ENCODE measurements at places on chromosomes 16 and 17. TPM values are rescaled to one million over a fixed set of nuclear protein-coding genes. Genes with fewer than 3 reads are reported as not detected.

Gene SEZ6L2
- total RNA-seq: 2.9 TPM

Gene PYY
- total RNA-seq: not detected

Gene KRT9
- not detected for total RNA-seq

Gene CDK5R1
- total RNA-seq: 0.59 TPM

Gene TSPOAP1
- 3.8 TPM for total RNA-seq

Gene ITGAL
- not detected for total RNA-seq

DNA sequence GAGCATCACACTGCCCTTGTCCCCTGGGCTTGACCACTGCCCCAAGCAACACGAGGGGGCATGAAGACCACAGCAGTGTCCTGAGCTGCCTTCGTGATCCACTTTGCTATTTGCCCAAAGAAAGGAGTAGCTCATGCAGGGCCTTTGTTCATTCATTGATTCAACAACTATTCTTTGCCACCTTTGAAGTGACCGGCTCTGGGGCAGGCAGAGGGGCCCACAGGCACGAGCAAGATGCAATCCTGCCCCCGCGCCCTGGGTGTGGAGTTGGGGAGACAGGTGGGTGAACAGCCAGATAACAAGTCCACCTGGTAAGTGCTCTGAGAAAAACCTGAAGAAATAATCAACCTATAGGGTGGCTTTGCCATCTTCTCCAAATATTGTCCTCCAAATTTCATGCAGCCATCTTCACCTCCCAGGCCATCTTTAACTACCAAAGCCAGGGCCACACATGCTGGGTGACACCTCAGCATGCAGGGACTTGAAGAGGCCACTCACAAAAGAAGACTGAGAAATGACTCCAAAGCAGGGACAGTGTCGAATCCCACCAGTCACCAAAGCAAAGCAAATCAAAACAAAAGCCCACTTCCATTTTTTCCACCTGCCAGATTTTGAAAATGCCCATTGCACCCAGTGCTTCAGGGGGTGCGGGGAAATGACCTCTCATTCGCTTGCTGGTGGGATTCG lies 18.2 kb upstream of the RBFOX3 start:
- peaks cover 5% of the 10 kb centered on the region for H3K27me3 ChIP-seq
- no peaks in the 10 kb centered on the region for H3K36me3 ChIP-seq
- H3K4me3 ChIP-seq: no peak overlapping the region
- H3K4me1 ChIP-seq: no peaks in the 10 kb centered on the region
- no peak overlapping the region for H3K27ac ChIP-seq

DNA sequence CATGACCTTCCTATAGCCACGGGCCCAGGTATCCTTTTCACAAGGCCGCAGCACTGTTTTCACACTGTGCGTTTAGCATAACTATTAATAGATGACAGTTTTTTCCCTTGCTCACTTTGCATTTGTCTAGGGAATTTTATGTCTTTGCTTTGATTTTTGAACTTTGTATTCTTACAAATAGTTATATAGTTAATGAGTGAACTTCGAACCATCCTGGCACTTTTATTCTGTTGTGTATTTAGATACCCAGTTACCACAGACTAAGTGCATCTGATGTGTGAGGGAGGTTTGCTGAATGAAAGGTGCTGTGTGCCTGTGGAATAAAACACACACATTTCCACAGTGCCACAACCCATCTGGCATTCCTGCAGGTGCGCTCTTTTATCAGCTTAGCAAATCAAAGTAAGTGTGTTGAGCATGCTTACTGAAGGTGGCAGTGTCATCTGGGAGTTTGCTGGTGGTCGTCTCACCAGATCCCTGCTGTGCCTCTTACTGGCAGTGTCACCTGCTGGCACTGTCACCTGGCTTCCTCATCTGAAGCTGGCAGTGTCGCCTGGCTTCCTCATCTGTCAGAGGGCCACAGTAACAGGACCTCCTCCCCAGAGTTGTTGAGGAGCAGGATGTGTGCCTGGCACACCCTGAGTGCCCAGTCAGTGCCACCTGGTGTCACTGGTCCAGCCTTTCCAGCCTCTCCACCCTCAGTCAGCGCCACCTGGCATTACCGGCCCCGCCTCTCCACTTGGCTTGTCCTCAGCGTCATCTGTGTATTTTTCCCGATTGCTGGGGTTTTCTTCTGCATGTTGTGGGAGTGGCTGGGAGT lies 37.6 kb downstream of the USP10 start:
- no peak overlapping the region for H3K4me3 ChIP-seq
- H3K27ac ChIP-seq: peak overlapping the region; percentile 21
- H3K27me3 ChIP-seq: no peaks in the 10 kb centered on the region
- peaks cover 21% of the 10 kb centered on the region for H3K36me3 ChIP-seq

DNA sequence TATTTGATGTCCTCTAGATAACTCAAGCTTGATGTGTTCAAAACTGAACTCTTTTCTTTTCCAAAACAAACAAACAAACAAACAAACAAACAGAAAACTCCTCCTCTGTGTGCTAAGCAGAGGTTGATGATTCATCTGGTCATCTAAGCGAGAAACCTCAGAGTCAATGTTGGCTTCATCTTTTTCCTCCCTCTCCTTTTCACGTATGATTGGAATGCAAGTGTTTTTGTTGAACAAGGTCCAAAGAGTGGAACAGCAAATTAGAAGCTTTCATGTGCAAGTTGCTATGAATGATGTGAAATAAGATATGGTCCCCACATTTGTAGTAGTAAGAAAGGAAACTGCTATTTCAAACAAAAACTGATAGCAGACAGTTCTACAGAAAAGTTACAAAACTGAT lies 52.5 kb downstream of the TBX4 start:
- H3K27me3 ChIP-seq: peaks cover 27% of the 10 kb centered on the region
- no peak overlapping the region for H3K27ac ChIP-seq
- H3K4me1 ChIP-seq: peaks cover 5% of the 10 kb centered on the region
- no peaks in the 10 kb centered on the region for H3K36me3 ChIP-seq
- no peak overlapping the region for H3K4me3 ChIP-seq
- peak; percentile 92 for DNase-seq

- no peaks in the 10 kb centered on the region for H3K27me3 ChIP-seq
- peaks cover 12% of the 10 kb centered on the region for H3K4me1 ChIP-seq
- H3K27ac ChIP-seq: no peak overlapping the region
Observed at GRCh38 chr17:44607836-44608690, 48.2 kb upstream of the MEIOC start.

GRCh38 chr16:60744198-60744597 lies 1292.0 kb downstream of the CDH8 start:
- no peaks in the 10 kb centered on the region for H3K36me3 ChIP-seq
- no peak overlapping the region for H3K27ac ChIP-seq
- no peaks in the 10 kb centered on the region for H3K4me1 ChIP-seq
- DNase-seq: no peak
- no peaks in the 10 kb centered on the region for H3K27me3 ChIP-seq
- H3K4me3 ChIP-seq: no peak overlapping the region

- no peak overlapping the region for H3K27ac ChIP-seq
- peaks cover 21% of the 10 kb centered on the region for H3K4me1 ChIP-seq
- DNase-seq: no peak
Observed at GRCh38 chr17:65750166-65750565, 188.7 kb upstream of the AXIN2 start.

- no peaks in the 10 kb centered on the region for H3K27me3 ChIP-seq
- peak; percentile 84 for DNase-seq
- no peak overlapping the region for H3K4me3 ChIP-seq
Observed at GRCh38 chr17:35889818-35890773, 9.9 kb upstream of the CCL5 start.

- no peaks in the 10 kb centered on the region for H3K27me3 ChIP-seq
- no peaks in the 10 kb centered on the region for H3K36me3 ChIP-seq
- peak overlapping the region; percentile 80 for H3K4me3 ChIP-seq
- H3K4me1 ChIP-seq: no peaks in the 10 kb centered on the region
Observed at GRCh38 chr17:60421273-60422161, 772 bp upstream of the CHCT1 start.

DNA sequence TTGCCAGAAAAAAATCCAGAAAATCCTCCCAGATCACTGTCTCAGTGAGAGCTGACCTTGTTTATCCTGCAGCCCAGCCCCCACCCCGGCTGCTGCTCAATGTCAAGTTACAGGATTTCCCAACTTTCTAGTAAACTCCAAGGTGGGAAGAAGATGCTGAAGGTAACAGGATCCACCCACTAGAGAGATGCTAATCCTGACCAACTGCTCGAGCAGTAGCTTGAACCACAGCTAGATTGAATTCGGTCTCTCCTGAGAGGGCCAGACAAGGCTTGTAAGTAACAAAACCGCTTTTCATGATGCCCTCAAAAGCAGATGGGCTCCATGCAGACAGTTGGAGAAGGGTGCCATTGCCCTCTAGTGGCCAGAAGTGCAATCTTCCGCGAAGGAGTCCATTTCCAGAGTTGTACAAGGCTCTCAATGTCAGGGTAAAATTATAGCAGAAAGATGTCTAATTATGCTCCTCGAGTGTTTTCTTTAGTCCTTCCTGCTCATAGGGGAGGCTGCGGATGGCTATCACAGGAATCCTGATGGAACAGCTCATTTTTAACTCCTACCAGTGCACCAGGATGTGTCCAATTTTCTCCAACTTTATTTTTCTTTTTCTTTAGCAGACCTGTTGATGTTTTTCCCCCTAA lies 3.9 kb downstream of the CDH11 start:
- DNase-seq: peak; percentile 83
- H3K27ac ChIP-seq: peak overlapping the region; percentile 89
- no peaks in the 10 kb centered on the region for H3K27me3 ChIP-seq
- H3K4me3 ChIP-seq: peak overlapping the region; percentile 95

- H3K27ac ChIP-seq: no peak overlapping the region
- H3K27me3 ChIP-seq: no peaks in the 10 kb centered on the region
- peak; percentile 98 for DNase-seq
- H3K36me3 ChIP-seq: peaks cover 44% of the 10 kb centered on the region
Observed at GRCh38 chr17:7191571-7192270, 12.6 kb upstream of the ASGR1 start.

- H3K27me3 ChIP-seq: peaks cover 6% of the 10 kb centered on the region
- H3K27ac ChIP-seq: no peak overlapping the region
- DNase-seq: peak; percentile 89
- no peaks in the 10 kb centered on the region for H3K36me3 ChIP-seq
Observed at GRCh38 chr17:48494335-48494734, 36.5 kb downstream of the HOXB1 start.

DNA sequence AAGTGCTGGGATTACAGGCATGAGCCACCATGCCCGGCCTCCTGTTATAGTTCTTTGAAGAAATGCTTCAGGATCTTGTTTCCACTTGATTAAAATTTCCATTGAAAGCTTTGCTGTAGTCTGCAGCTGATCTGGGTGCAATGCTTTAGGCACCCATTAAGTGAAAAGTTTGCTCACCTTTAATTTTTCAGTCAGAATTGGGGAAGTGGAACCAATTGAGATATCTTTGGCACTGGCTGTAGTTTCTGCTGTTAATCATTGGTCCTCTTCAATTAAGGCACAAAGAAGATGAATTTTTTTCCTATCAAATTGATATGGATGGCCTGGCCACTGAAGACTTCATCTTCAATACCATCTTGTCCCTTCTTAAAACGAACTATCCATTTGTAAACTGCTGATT lies 336.1 kb upstream of the TBX2 start:
- H3K36me3 ChIP-seq: no peaks in the 10 kb centered on the region
- no peak overlapping the region for H3K4me3 ChIP-seq
- H3K27me3 ChIP-seq: no peaks in the 10 kb centered on the region
- peaks cover 16% of the 10 kb centered on the region for H3K4me1 ChIP-seq

- H3K36me3 ChIP-seq: no peaks in the 10 kb centered on the region
- H3K4me1 ChIP-seq: peaks cover 4% of the 10 kb centered on the region
- DNase-seq: no peak
- H3K27ac ChIP-seq: no peak overlapping the region
- H3K4me3 ChIP-seq: no peak overlapping the region
Observed at GRCh38 chr17:15361151-15361550, 19.8 kb upstream of the TEKT3 start.

- peaks cover 12% of the 10 kb centered on the region for H3K27me3 ChIP-seq
- peak overlapping the region; percentile 32 for H3K4me3 ChIP-seq
- peaks cover 24% of the 10 kb centered on the region for H3K4me1 ChIP-seq
Observed at GRCh38 chr17:27540318-27541101, 84.3 kb downstream of the KSR1 start.

DNA sequence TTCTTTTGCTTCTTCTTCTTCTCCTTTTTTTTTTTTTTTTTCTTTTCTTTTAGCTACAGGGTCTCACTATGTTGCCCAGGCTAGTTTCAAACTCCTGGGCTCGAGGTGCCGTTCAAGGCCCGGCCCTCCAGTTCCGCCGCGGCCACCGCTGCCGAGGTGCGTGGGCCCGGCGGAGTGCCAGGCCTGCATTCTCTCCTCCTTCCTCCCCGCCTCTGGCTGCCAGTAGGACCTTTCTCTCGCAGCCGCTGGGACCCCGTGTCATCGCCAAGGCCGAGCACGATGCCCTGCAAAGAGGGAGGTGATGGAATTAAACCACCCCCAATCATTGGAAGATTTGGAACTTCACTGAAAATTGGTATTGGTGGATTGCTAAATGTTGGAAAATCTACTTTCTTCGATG lies 195.8 kb downstream of the CDRT15L2 start:
- H3K27ac ChIP-seq: no peak overlapping the region
- H3K4me3 ChIP-seq: no peak overlapping the region
- H3K4me1 ChIP-seq: peaks cover 5% of the 10 kb centered on the region
- no peak for DNase-seq
- no peaks in the 10 kb centered on the region for H3K27me3 ChIP-seq
- no peaks in the 10 kb centered on the region for H3K36me3 ChIP-seq

DNA sequence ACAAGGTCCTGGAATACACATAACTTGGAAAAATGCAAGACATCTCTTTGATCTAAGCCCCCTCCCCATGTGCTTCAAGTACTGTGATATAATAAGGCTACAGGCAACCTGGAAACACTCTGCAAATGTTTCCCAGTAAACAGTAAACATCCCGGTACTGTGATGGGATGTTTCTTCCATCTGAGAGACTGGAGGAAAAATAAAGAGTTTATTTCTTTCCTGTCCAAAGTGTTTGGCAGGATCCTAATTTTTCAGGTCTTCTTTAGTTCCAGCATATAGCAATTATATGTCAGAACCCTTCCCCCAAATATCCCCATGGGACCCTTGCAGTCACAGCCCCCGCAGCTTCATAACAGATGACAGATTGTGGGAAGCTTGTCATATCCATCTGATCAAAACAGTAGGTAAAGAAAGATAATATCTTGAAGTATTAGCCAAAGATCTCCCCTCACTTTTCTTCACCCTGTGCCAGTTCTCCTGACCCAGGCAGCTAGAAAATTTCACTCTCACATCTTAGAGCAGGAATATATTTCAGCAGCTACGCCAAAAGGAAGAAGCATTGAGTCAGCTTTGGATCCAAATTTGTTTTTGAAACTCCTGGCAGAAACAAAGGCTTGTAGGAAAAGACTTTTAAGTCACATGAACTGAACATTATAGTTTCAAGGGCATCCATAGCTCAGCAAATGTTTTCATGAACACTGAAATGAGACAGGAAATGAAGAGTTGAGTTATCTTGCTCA lies 141.3 kb downstream of the HS3ST3A1 start:
- H3K27ac ChIP-seq: no peak overlapping the region
- no peak overlapping the region for H3K4me3 ChIP-seq
- H3K27me3 ChIP-seq: no peaks in the 10 kb centered on the region
- DNase-seq: no peak
- H3K4me1 ChIP-seq: no peaks in the 10 kb centered on the region
- H3K36me3 ChIP-seq: no peaks in the 10 kb centered on the region

GRCh38 chr17:19943026-19943425 lies 34.6 kb downstream of the AKAP10 start:
- no peak overlapping the region for H3K27ac ChIP-seq
- no peak for DNase-seq
- H3K4me1 ChIP-seq: peaks cover 8% of the 10 kb centered on the region

GRCh38 chr16:8641671-8642070 lies 20.2 kb downstream of the METTL22 start:
- DNase-seq: no peak
- no peak overlapping the region for H3K27ac ChIP-seq
- H3K4me1 ChIP-seq: no peaks in the 10 kb centered on the region
- H3K27me3 ChIP-seq: no peaks in the 10 kb centered on the region

GRCh38 chr17:19417611-19418010 lies 6.6 kb downstream of the RNF112 start:
- no peak overlapping the region for H3K4me3 ChIP-seq
- no peak overlapping the region for H3K27ac ChIP-seq
- DNase-seq: peak; percentile 31
- H3K27me3 ChIP-seq: no peaks in the 10 kb centered on the region

Measured in osteoblast (primary cell).